IMR-90 (cell line): ENCODE measurements at places on chromosomes 16 and 17. TPM values are rescaled to one million over a fixed set of nuclear protein-coding genes. Genes with fewer than 3 reads are reported as not detected.

CCL4 gene
- not detected in 2 replicates for polyA plus RNA-seq

WFDC1 gene
- polyA plus RNA-seq, result 6.8 and 7.0 TPM in 2 replicates

MAP2K6 gene
- 1.8 and 2.4 TPM in 2 replicates for polyA plus RNA-seq

ZNF267 gene
- polyA plus RNA-seq, result 2.2 and 2.5 TPM in 2 replicates

ACSF2 gene
- 26.8 and 27.2 TPM in 2 replicates for polyA plus RNA-seq

EVI2B gene
- polyA plus RNA-seq, result 0.17 and 0.24 TPM in 2 replicates

CDK10 gene
- polyA plus RNA-seq, result 61.8 and 65.3 TPM in 2 replicates

DNA sequence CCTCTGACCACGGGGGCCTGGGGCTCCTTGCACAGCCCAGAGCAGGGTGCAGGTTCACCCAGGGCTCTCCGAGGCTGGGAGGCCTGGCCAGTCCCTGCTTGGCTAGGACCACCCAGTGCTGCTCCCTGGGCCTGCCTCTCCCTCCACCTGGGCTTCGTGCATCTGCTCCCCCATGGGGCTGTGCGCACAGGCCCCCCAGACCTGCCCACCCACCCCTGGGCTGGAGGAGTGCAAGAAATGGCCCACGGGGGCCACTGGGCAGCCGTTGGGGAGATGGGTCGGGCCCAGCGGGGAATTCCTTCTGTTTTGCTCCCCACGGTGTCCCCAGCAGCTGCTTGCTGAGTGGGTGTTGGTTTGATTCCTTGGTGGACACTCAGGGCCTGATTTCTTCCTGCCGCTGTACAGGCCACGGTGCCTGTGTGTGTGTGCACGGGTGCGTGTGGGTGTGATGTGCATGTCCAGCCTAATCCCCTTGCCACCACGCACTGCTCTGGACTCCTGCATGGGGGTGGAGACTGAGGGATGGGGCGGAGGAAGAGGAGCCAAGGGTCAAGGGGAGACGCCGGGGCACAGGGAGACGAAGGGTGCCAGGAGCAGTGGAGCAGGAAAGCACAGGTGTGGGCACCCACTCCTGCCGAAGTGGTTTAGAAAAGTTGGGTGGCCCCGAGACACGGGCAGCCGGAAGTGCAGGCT, 8.5 kb downstream of the PRSS27 start:
- DNase-seq, result no peak

DNA sequence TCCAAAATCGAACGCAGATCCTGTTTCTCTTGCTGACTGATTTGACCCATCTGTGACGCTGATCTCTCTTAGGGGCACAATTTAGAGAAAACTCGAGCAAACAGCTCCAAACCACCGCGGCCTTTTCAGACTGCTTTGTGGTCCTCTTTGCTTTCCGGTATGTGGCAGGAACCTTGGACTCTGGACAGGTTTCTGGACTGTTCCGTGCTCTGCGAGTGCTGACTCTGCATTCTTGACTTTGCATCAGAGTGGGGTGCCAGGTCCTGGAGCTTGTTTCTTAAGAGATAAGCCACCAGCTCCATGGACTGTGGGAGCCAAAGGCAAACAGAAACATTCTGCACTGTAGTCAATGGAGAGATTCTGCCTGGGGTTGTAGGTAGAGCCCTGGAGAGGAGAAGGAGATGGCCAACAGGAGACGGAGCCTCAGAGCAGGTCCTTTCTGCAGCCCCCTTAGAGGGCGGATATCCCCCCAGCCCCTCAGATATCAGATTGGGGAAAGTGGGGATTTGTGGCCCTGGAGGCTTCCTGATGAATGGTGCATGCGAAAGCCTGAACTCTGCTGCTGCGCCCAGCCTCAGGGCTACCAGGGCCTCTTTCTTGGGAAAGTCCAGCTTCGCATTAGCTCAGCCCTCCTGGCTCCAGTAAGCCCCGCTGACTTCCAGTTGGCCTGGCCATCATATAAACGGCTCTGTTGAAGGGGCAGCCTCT, 65.6 kb downstream of the WIPI1 start:
- no peak for DNase-seq

- DNase-seq, result peak; percentile 85
These were observed 11.2 kb downstream of the TADA2A start for GRCh38 chr17:37417852-37418251.

DNA sequence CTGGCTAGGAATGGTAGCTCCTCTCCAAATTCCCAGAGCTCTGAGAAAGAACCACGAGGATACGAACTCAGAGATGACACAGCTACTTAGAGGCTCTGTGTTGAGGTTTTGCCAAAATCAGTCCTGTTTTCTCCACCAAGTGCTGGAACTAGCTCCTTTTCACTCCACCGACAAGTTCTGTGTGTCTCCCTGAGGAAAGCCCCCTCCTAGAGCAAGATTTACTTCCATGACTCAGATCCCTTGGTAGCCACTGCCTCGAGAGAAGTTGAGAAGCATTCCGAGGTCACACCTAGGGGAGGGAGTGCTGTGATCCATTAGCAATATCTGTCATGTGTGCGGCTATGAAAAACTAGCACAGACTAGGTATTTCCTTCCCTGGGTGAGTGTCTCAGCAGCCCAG, 30.6 kb downstream of the IL21R start:
- DNase-seq, result peak; percentile 82

GRCh38 chr17:983921-984320, 4.3 kb upstream of the NXN start:
- DNase-seq, result no peak

- no peak for DNase-seq
These were observed 817.9 kb upstream of the SOX9 start for GRCh38 chr17:71302721-71303549.

DNA sequence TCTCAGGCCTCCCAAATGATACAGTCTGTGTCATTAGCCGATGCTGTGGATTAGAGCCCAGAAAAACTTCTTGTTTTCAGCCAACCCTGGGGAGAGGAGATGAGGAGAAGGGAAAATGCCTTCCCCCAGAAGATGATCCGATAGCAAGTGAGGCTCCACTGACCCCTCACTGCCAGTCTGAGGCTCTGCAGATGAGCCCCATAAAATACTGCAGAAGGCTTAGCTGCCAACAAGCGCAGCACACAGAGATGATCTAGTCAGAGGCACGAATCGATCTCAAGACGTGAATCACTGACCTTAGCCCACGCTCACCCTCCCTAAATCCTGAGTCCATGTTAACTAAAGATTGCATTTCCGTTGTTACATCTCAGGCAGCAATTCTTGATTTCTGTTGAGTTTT, 31.5 kb downstream of the SALL1 start:
- peak; percentile 1 for DNase-seq

DNA sequence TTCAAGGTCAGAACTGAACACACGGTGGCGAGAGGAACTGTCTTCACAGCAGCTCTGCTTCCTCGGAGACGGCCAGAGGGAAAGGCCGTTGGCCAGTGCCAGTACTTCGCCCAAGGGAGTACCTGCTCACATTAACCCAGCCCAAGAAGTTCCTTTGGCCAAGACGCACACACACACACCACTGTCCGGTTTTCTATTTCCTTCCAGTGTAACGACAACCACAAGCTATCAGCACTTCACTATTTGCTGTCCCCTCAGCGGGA, 744 bp upstream of the GGNBP2 start:
- DNase-seq, result peak; percentile 55

GRCh38 chr17:70102531-70102930, 27.5 kb downstream of the KCNJ16 start:
- no peak for DNase-seq

GRCh38 chr17:62110923-62111484, 45.9 kb upstream of the MED13 start:
- no peak for DNase-seq

DNA sequence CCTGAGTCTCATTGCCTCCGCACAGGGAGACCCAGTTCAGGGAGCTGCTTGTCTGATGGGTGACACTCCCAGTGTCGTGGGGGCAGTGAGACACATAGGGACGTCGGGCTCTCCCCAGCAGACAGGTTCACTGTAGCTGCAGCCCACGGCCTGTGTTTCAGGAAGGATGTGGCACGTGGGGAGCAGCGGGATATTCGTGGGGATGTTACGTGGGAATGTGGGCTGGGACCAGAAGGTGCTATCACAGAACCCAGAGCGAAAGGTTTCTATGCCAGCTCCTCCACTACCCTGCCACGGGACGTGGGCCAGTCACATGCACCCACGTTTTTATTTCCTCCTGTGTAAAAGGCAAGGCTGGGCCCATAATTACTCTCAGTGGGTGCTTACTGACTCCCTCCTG, 16.3 kb downstream of the CACNA1G start:
- no peak for DNase-seq

- DNase-seq, result no peak
These were observed 160.4 kb downstream of the WWOX start for GRCh38 chr16:78259873-78260272.

DNA sequence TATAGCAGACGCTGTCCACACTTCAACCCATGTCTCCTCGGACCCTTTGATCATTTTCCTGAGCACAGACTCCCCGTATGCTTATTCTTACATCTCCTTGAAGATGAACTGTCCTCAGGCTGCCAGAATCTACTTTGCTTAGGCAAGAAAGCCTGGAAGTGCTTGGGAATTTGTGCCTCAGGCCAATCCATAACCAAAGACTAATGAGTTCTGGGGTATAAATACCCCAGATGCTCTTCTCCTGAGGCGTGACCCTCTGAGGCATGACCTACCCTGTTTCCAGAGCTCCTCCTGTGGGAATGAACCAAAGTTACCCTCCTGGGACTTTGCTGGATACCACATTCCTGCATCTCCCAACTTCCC, 10.1 kb upstream of the TEKT3 start:
- DNase-seq, result no peak

- no peak for DNase-seq
These were observed 489.6 kb downstream of the CDH13 start for GRCh38 chr16:83116274-83116892.

DNA sequence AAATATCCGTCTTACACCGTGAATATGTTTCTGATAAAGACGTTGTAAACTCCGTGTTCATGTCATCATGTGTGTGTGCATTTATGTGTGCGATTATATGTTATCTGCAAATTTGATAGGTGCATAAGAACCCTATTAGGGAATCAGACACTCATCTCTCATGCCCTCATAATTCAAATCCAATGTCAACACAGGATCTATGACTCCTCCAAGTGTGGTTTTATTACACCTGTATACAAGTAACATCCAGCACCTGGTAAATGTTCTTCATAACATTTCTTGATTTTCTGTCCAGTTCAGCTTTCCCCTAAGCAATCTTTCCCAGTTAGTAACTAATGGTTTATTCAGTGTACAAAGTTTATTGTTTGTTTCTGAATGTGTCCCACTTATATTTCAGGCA, 681.9 kb downstream of the CDH11 start:
- DNase-seq, result no peak

- DNase-seq, result peak; percentile 61
These were observed at the start of gene ZDHHC1 for GRCh38 chr16:67415872-67416793. Gene ZDHHC1, minus strand, starts transcription at chr16:67416477. Its CDS starts 8,702 bp downstream, at chr16:67407775.

DNA sequence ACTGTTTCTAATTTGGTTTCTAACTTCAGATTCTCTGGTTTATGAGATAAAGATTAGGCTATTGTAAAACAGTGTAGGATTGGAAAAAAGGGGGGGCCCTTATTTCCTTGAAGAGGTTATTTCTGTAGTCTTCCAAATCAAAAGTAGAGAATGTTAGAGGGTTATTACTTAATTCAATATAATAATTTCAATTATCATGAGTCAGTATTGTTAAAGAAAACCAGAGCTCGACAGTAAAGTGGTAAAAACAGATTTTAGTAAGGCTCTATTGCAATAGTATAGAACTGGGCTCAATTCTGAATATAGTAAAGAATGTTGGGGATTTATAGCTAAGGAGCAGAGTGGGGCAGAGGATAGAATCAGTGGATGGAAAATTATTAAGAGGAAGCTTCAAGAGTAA, 140.0 kb downstream of the TANC2 start:
- no peak for DNase-seq

GRCh38 chr17:6187836-6188235, 117.7 kb downstream of the WSCD1 start:
- no peak for DNase-seq

DNA sequence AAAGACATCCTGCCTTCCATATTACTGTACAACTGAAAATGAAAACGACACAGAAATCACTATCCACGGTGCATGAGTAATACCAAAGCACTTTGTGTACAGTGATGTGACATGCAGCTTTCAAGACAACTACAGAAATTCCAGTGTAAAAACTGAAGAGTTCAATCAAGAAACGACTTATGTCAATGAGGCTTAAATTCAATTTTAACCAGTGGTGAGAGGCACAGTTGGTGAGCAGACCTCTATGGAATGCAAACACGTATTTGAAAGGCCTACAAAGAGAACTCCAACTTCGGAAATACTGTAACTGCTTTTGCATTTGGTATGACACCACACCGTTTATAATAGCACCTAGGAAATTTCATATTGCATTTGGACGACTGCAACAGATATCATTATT, 87.6 kb downstream of the USP31 start:
- DNase-seq, result peak; percentile 43
